Activated CD4-positive, alpha-beta T cell treated with anti-CD3 and anti-CD28 coated beads, Interleukin-2, amount 50 U/mL, for 48 hours (primary cell): ENCODE measurements at places on chromosomes 5 and 9.

DNA sequence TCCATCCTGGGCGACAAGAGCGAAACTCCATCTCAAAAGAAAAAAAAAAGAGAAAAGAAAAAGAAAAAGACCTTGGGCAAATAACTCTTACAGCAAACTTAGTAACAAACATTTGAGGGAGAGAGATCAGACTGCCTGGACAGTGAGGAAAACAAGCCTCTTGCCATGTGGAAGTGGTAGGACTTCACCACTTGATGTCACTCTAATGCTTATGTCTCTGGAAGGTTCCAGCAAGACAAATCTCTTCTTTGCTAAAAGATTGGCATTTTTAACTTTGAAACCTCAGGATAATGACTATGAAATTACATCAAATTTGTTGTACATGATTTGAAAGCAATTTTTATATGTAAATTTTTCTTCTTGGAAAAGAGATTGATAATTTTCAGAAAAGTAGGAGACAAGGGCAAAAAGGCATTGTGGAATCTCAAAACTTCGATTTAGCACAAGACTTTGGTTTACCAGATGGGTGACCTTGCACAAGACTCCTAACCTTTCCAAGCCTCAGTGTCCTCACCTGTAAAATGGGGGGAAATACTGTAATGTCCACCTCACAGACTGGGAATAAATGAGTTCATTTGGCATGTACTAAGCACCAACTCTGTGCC lies 5.4 kb downstream of the ACTL7B start:
- no peak for DNase-seq

DNA sequence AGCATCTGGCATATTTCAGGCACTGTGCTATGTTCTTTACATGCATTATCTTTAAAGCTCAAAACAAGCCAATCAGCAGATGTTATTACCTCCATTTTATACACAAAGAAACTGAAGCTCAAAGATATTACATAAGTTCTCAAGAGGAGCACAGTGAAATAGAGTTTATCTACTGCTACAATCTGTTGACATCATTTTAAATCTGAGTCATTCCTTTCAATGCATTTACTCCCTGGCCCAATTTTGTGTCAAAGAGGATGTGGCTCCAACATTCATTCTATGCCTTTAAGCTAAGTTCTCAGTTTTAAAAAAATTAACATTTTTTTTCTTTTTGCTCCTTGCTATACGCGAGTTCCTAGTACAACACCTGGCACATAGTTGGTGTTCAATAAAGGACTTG lies 486.3 kb upstream of the ZNF462 start:
- DNase-seq, result no peak

DNA sequence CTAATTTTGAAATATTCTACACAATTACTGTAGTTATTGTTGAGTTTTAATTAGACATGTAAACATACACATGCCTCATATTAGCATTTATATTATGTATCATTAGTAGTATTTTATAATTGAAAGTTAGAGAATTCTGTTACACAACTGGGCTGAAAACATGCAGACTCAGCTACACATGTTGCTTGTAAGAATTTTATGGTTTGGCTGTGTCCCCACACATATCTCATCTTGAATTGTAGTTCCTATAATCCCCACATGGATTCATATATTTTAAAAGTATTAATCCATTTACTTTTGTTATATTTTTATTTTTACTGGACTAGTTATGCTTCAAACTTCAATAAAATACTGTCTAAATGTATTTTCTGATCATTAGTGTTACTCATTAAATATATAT lies 2075.3 kb upstream of the C9orf72 start:
- DNase-seq, result no peak

DNA sequence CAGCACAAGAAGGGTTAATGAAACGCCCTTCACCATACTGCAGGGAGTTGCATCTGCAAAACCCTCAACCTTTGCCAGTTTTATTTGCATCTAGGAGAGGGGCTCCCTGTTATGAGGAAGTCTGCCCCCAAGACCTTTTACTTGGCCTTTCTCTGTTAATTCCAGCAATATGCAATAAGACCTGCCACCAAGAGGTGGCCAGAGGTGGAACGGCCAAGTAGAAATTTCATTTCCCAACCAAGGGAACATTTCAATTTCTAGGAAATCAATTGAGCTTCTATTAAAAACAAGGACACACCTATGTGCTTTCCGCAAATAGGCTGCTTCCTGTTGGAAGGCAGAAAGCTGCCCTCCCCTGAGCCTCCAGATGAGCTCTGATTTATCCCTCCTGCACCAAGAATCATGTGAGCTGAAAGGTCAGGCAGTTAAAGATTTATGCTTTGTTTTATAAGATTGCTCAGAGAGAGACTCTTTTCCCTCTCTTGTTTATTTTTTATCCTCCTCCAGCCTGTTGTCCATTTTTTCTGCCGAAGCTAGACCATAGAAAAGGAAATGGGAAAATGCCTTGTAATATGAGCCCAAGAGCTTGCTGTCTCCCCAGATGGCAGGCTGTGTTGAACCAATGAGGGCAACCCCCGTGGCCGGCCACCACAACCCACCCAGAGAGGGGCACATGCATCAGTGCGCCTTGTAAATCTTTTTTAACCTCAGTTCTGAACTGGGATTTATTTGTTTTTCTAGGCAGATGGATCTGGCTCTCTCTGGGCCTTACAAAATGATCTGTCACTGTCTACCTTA lies 572.8 kb downstream of the TLE1 start:
- no peak for DNase-seq

- no peak for DNase-seq
Observed at GRCh38 chr9:96447406-96447805, 2.6 kb upstream of the HABP4 start.
